ENCODE measurements at places on chromosomes 7 and 10. TPM values are rescaled to one million over a fixed set of nuclear protein-coding genes. Genes with fewer than 3 reads are reported as not detected.

Gene ASB15
- total RNA-seq = not detected

Gene PITRM1
- total RNA-seq = 68.0 TPM

Gene FFAR4
- total RNA-seq = not detected

Gene SH2D4B
- total RNA-seq = 0.07 TPM

Gene EVX1
- total RNA-seq = not detected

Gene UMAD1
- total RNA-seq = 11.4 TPM

Gene SLC18A2
- under 0.01 TPM for total RNA-seq

Gene CPVL
- 0.20 TPM for total RNA-seq

Gene TUBAL3
- not detected for total RNA-seq

Gene CCDC186
- total RNA-seq = 10.7 TPM

Gene CALHM3
- not detected for total RNA-seq

Gene SNCG
- 13.0 TPM for total RNA-seq

Gene CHAT
- total RNA-seq = not detected

Gene COL13A1
- total RNA-seq = 38.9 TPM

Gene PPP1R9A
- total RNA-seq = 0.78 TPM

Gene RGS10
- 26.1 TPM for total RNA-seq

Gene ZNF488
- total RNA-seq = not detected

Gene TCERG1L
- total RNA-seq = not detected

Gene FRA10AC1
- 6.8 TPM for total RNA-seq

Gene PLA2G12B
- total RNA-seq = not detected

Gene ANKRD61
- total RNA-seq = 0.13 TPM

Measured in smooth muscle cell of the pulmonary artery (primary cell).